ENCODE measurements at places on chromosomes 3 and 15. TPM values are rescaled to one million over a fixed set of nuclear protein-coding genes. Genes with fewer than 3 reads are reported as not detected.

- DNase-seq: no peak
Measured at GRCh38 chr3:167710552-167710951, 24.1 kb downstream of the PDCD10 start.

ADAMTS17 gene
- 1.4 TPM for total RNA-seq

DNA sequence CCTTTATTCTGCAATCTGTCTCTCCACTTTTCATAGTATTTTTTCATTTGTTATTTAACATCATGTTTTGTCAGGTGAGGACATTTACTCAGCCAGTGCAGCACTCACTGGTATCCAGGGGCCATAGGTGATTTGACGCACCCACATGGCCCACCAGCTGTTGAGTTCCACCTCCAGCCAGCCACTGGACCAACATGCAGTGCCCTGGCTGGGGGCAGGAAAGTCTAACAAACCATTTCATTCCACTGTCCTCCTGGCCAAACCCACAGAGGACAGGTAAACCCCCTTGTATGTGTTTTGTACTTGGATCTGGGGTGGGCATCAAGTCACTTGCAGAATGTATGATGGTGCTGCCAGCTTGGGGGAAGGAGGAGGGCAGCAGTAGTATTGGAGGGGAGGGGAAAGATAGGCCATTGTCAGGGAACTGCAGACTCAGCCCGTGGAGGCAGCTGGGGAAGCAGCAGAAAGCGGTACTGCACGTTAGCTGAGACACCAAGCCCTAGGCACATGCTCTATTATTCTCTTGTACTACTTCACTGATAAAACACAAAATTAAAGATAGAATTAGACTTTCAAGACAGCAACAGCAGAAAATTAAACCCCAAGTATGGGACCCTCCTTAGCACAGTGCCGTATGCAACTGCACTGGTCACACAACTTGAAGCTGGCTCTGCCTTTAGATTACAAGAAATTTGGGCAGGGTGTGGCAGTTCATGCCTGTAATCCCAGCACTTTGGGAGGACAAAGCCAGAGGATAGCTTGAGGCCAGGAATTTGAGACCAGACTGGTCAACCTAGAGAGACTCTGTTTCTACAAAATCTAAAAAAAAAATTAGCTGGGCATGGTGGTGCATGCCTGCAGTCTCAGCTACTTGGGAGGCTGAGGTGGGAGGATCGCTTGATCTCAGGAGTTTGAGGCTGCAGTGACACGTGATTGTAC lies 15.4 kb upstream of the RPL24 start:
- no peak for DNase-seq

- DNase-seq: no peak
Measured at GRCh38 chr15:57509126-57509525, 82.6 kb upstream of the MYZAP start.

Measured in Right ventricle myocardium inferior (tissue), 1 donor.